ENCODE measurements at places on chromosomes 7 and 10.
A peak's percentile ranks its signal among the peaks of the same experiment; 100 is the strongest.

GRCh38 chr7:143484119-143484518 lies 6.4 kb downstream of the TAS2R41 start:
- DNase-seq: no peak

DNA sequence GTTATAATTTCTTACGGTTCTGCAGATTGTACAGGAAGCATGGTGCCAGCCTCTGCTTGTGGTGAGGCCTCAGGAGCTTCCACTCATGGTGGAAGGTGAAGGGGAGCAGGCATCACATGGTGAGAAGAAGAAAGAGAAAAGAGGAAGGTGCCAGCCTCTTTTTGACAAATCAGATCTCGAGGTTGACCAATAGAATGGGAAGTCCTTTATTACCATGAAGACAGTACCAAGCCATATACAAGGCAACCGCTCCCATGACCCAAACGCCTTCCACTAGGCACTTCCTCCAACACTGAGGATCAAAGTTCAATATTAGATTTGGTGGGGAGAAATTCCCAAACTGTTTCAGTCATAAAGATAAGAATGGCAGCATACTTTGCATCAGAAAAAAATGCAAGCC lies 502.8 kb downstream of the GLRX3 start:
- DNase-seq: no peak

GRCh38 chr7:29989257-29989995 lies at the start of gene SCRN1:
Gene SCRN1 (minus strand): TSS chr7:29989801. CDS start chr7:29969067, 20,734 bp downstream.
- peak; percentile 68 for DNase-seq

DNA sequence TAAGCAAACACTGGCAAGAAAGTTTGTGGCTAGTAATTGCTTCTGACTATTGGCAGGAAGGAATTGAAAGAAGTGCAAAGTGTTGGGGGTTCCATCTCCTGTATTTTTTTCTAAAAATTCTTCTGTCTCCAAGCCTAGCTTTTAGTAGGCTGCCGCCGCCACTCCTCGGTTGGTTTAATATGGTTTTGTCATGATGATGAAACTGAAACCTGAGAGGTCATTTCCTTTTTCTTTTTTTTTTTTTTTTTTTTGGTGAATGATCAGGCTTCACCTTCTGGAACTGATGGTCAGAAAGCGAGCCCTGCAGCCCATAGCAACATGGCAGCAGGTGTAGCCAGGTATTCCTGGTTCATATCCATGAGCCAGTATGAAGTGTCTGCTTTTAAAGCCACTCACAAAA lies 75.3 kb upstream of the AGBL3 start:
- DNase-seq: no peak

GRCh38 chr7:117603627-117604026 lies 123.8 kb downstream of the CFTR start:
- no peak for DNase-seq

GRCh38 chr7:134966691-134967090 lies 19.6 kb upstream of the AGBL3 start:
- DNase-seq: no peak

DNA sequence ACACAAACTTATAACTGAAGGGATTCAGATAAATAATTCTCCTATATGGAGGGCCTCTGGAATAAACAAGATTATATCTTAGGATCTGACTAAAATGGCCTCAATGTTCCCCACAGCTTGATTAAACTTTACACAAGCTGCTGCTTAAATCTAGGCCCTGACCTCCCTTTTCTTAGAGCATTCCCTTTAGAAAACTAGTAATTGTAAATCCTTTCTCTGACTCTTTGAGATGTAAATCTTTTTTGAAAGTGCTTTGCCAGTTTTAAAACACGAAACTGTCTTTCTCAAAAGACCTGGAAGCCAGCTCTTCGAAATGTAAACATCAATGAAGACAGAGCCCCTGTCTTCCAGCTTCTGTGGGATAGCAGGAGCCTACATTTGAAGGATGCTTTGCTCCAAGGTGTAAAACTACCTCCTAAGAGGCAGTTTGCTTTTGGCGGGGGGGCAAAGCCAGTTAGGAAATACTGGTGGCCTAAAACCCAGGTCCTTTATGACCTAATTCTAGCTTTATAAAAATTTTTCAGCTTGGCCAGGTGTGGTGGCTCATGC lies 758.7 kb downstream of the CNTNAP2 start:
- no peak for DNase-seq

DNA sequence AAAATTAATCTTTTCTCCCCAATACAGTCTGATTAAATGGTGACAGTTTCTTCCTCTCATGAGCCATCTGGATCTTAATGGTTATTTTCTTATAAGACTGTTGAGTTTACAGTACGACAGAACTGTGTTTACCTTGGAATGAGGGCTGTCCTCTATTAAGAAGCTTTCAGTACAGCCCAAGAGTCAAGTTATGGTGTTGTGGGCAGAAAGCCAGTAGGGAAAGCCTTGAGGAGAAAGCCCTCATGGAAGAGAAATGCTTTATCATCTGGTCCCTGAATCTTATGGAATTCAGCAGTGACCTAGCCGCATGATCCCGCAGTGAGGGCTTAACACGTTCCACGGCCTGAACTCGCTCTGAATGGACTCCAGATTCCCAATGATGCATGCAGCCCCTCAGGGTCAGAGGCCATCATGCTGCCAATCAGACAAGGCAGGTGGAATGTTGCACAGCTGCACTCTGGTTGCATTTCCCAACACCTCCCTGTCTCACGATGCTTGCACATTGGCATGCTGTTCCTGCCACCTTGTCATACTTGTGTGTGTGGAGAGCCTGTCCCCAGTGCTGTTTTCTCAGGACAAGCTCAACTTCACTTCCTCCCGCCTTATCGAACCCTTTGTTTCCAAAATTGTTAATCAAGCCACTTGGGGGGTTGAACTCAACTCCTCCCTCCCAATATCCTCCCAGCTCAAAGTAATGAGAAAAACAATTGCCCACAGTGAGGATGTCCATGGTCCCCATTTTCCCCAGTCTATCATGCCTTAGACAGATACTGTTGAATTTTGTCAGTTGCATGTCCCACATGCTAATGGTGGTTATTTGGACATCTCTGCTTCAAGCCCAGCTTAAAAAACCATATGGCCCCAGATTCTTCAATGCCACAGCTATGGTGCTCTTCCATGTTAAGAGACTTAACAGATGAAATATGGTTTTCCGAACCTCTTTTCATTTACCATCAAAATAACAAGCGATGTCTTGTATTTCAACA lies 211.1 kb upstream of the TCF7L2 start:
- peak; percentile 18 for DNase-seq

- DNase-seq: no peak
Measured at GRCh38 chr7:153640586-153640985, 411.6 kb upstream of the DPP6 start.
